NCI-H524 treated with DMSO at 0.1 percent for 48 hours (cell line): ENCODE measurements at places on chromosomes 5 and 9.

DNA sequence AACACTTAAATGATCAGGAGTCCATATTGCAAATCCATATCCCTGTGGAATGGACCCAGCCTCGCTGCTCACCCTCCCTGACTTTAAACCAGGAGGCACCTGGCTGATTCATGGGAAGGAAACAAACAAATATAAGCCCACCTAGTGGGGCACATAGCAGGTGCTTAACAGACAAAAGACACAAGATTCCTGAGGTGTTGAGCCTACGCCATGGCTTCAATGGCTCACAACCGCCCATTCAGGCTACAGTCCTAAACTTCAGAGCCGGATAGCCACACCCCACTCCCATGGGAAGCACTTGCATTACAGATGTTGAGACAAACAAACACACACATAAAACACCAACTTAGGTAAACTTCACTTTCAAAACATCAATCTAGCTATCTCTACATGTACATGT lies 359.9 kb downstream of the ICE1 start:
- no peak for DNase-seq

- no peak for DNase-seq
Observed at GRCh38 chr5:137739737-137740136, 3.8 kb upstream of the KLHL3 start.

GRCh38 chr5:174844971-174845370 lies 120.6 kb downstream of the MSX2 start:
- DNase-seq = no peak

GRCh38 chr9:115058684-115059315 lies 59.2 kb downstream of the TNC start:
- DNase-seq = no peak

DNA sequence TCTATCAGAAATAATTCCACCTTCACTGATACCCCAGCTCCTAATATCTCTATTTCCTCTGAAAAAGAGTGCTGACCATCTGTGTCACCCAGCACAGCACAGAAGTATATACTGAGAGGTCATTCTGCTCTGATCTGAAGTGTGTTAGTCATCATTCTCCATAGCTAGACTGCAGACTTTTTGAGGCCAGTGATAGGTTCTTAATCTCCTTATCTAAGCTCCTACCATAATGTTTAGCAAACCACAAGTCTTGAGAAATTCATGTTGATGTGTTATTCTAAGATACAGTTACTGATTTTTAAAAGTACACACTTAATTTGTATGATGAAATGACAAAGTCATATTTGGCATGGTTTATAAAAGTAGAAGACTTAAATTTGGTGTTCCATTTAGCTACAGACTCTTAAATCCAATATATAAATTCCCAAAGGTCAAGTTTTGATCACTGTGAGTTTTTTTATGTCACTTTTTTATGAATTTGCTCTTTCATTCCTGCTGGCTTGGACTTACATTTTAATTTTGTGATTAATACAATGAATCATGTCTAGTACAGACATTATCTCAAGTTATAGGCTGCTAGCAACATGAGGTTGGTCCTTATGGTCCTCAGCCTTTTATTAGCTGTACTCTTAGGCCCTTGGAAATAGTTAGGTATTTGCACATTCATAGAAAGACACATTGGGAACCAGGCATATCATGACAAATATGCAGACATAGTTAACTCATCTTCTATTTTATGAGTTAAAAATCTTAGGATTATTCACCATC lies 380.8 kb downstream of the EBF1 start:
- no peak for DNase-seq
